ENCODE measurements at places on chromosomes 6 and 20.
A peak's percentile ranks its signal among the peaks of the same experiment; 100 is the strongest.

DNA sequence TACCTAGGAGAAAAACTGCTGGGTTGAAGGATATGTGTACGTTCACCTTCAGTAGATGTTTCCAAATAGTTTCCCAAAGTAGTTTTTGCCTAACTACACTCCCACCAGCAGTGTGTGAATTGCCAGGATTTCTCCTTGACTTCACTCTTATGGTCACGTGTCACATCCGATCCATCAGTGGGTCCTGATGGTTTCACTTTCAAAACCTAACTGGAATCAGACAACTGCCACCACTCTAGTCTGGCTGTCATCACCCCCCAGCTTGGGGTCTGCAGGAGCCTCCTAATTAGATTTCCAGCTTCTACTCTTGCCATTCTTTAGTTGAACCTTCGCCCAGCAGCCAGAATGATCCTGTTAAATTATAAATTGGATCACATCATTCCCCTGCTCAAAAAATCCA, 8.5 kb upstream of the SLC12A5 start:
- H3K27me3 ChIP-seq = peaks cover 99% of the 10 kb centered on the region
- H3K4me3 ChIP-seq = no peak overlapping the region
- H3K4me1 ChIP-seq = peaks cover 21% of the 10 kb centered on the region
- H3K36me3 ChIP-seq = no peaks in the 10 kb centered on the region
- no peak overlapping the region for H3K27ac ChIP-seq
- no peak for DNase-seq

DNA sequence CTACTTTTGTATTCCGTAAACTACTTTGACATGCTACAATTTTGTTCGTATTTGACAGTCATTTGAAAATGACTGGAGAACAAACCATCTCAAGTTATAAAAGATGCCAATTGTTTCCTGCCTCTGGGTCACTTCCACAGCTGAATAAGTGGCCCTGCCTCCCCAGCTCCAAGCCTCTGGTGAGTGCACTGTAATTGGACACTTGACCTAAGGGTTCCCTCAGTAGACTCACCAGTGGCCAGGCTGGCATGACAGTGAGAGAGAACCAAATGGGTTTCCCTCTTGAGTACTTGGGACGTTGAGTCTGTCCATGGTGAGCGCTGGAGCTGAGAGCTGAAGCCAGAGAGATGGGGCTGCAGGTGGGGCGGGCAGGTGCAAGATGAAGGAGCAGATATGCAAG, 57.1 kb downstream of the SLC35D3 start:
- H3K27me3 ChIP-seq = no peaks in the 10 kb centered on the region
- no peak overlapping the region for H3K27ac ChIP-seq
- no peak for DNase-seq
- H3K4me1 ChIP-seq = no peaks in the 10 kb centered on the region

DNA sequence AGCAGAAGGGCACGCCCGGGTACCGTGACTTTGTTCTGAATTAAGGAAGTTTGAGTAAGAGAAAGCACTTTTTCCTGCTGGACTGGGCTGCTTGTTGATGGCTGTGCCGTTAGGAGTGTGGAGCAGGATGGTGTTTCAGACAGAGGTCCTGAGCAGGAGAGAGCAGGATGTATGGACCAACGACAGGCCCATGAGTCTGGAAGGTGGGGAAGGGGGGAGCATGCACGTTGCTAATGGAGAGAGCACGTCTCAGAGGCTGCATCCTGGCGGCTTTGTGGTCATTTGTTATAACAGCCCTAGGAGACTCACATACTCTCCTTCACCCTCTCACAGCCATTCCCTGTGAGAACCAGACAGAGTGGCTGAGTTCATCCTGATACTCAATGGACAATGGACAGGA, 56.8 kb downstream of the PHACTR3 start:
- no peaks in the 10 kb centered on the region for H3K36me3 ChIP-seq
- no peaks in the 10 kb centered on the region for H3K4me1 ChIP-seq
- H3K27me3 ChIP-seq = no peaks in the 10 kb centered on the region
- no peak for DNase-seq
- H3K4me3 ChIP-seq = no peak overlapping the region
- H3K27ac ChIP-seq = no peak overlapping the region

- DNase-seq = no peak
- H3K4me1 ChIP-seq = peaks cover 54% of the 10 kb centered on the region
- H3K27ac ChIP-seq = no peak overlapping the region
- no peaks in the 10 kb centered on the region for H3K36me3 ChIP-seq
- H3K27me3 ChIP-seq = no peaks in the 10 kb centered on the region
Observed at GRCh38 chr6:35371494-35372262, 29.3 kb downstream of the PPARD start.

DNA sequence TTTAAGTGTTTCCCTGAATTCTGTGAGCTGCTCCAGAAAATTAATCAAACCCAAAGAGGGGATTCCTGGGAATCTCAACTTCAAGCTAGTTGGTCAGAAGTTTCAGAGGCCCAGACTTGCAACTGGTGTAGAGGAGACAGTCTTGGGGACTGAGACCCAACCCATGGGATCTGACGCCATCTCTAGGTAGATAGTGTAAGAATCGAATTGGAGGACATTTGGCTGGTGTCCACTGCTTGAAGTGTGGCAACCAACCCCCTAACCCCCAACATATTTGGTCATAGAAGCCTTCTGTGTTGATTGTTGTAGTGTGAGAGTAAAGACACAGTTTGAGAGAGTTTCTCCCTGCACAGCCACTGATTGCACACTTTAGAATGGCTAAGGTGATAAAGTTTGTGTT, 103.5 kb upstream of the CARMIL1 start:
- no peak for DNase-seq
- no peak overlapping the region for H3K4me3 ChIP-seq
- peaks cover 5% of the 10 kb centered on the region for H3K4me1 ChIP-seq
- no peaks in the 10 kb centered on the region for H3K36me3 ChIP-seq
- H3K27me3 ChIP-seq = no peaks in the 10 kb centered on the region

DNA sequence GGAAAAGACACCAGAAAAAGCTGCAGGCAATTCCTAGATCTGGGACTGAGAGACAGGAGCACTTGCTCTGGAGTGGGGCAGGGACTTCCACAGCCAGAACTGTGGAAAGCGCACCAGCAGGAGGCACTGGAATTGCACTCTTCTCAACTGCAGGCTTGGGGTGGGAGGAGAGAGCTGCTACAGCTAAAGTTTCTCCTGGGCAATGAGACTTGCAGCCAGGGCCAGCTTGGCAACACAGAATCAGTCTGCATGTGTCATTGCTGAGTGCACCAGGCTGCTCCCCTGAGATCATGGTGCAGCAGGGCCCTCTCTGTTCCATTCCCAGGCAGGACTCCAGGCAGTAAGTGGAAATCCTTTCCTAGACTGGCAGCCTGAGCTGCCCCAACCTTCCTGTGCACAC, 145.8 kb downstream of the INSM1 start:
- H3K36me3 ChIP-seq = peaks cover 6% of the 10 kb centered on the region
- no peak for DNase-seq
- H3K4me3 ChIP-seq = no peak overlapping the region

GRCh38 chr6:6960571-6961251, 147.1 kb upstream of the RREB1 start:
- H3K36me3 ChIP-seq = no peaks in the 10 kb centered on the region
- DNase-seq = no peak
- no peaks in the 10 kb centered on the region for H3K4me1 ChIP-seq
- no peaks in the 10 kb centered on the region for H3K27me3 ChIP-seq

DNA sequence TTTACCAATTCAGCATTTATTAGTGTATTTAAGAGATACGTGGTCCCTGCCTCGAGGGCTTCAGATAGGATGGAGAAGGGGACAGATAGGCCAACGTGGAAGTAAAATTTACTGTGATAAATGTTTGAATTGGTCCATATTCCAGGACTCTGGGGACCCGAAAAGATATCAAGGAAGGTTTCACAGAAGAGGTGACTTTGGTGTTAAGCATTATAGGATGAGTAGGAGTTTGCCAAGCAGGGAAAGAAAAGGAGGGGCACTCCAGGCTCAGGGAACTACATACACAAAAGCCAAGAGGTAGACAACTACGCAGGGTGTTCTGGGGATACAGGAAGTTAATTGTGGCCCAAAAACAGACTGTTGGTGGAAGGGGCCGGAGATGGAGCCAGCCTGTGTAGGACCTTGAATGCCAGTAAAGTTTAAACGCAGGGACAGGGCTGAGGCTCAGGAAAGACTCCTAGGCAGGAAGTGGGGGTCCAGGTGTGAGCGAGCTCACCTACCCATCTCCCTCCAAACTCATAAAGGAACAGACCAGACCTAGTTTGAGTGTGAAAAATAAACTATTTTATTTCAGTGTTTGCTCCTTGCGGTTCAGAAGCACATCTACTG, 37.0 kb downstream of the TGM2 start:
- no peak overlapping the region for H3K4me3 ChIP-seq
- H3K27me3 ChIP-seq = peaks cover 7% of the 10 kb centered on the region
- peak overlapping the region; percentile 67 for H3K27ac ChIP-seq

GRCh38 chr6:2877057-2877882, 25.8 kb downstream of the SERPINB9 start:
- peaks cover 30% of the 10 kb centered on the region for H3K4me1 ChIP-seq
- peak overlapping the region; percentile 94 for H3K27ac ChIP-seq
- no peak for DNase-seq
- no peaks in the 10 kb centered on the region for H3K36me3 ChIP-seq

Data from esophagus squamous epithelium (tissue), 5 donors.